ENCODE measurements at places on chromosomes 12 and 14.

DNA sequence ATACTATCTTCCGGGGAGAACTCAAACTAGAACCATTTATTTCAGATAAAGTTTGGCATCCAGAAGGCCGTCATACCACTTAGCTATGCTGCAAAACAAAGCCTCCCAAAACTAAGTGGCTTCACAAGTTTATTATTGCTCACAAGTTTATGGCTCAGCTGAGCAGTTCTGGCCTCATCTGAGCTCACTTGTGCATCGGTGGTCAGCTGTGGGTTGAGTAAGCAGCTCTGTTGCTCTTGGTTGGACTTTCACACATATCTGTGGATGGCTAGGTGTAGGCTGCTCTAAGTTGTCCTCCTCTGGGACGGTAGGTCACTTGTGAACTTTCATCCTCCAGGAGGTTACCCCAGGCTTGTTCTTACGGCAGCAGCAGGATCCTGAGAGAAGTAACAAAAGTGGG is 162.7 kb downstream of the BTG1 start:
- no peak for DNase-seq

DNA sequence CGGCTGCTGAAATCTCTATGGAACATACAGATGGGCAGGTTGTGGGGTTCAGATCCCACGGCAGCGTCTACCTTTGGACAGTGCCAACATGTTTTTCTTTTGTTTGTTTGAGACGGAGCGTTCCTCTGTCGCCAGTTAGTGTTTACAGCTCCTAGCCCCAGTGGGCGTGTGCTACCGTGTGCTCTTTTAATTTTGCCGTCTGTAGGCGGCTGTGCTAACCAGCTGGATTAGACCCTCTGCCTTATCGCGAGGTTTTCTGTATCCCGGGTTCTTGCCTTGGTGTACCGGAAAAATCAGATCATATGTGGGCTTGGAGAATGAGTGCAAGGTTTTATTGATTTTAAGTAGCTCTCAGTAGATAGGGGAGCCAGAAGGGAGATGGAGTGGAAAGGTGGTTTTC is 9.8 kb upstream of the GALNT6 start:
- no peak for DNase-seq

DNA sequence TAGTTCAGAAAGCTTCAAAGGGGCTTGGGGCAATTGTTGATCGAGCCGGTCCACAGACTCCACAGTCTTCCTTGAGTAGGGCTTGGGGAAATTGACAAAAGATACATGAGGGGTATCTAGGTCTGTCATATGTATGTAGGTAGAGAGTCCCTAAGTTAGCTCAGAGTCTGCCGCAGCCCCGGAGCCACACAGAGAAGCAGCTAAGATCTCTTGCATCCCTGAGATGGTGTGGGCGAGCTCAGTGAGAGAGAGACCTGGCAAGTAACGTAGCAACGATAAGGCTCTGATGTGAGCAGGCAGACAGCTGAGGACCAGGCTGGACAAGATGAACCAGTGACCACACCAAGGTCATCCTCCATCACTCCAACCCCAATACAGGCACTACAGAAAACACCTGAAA is 297.6 kb downstream of the TMEM132D start:
- no peak for DNase-seq

DNA sequence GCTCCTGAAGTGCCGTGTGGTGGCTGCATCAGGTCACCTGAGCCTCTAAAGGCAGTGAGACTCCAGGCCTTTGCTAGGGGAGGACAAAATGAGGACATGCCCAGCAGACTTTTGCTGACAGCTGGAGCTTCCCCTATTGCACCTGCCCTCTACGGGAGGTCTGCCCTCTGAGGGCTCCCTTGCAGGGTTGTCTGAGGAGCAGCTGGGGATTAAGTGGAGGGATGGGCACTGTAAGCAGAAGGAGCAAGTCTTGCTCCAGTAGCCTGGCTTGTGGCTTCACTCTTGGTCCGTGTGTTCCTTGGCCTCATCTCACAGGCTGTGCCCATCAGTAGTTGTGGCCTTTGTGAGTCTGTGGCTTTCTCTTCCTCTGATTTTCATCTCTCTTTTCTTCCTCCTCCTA is 66.9 kb upstream of the NRXN3 start:
- DNase-seq, result no peak

DNA sequence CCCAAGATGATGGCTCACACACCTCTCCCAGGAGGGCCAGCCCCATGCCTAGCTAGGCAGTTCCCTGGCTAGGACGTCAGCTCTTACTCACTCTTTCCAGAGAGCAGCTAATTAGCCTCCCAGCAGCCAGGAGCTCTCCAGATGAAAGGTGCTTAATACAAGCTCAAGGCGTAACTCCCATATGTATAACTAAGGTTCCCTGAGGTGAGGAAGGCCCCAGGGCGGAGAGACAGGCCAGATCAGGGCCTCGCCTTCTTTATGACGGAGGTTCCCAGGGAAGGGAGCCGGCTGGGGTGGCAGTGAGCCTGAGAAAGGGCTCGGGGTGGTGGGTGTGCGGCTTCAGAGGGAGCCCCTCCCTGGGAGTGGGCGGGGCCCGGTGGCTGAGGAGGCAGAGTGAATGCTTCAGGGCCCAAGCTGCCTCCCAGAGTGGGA is 26.4 kb upstream of the ZFP36L1 start:
- peak; percentile 57 for DNase-seq

- no peak for DNase-seq
Measured at GRCh38 chr12:108173160-108173559, 44.1 kb downstream of the WSCD2 start.

DNA sequence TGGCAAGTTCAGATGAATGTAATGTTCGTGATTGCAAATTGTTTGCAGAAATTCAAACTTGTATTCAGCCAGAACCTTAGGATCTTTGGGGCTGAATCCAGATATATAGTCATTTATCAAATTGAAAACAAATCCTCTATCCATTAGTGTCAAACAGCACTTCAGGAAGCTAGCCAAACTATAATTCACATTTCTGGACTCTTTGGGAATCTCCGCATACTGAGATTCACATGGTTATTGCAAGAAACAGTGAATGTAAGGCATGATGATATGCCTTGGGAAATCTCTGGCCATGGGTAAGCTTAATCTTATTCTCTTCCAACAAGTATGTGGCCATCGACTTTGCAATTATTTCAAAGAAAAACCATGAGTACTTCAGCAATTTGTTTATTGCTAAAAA is 98.5 kb downstream of the KLHL28 start:
- DNase-seq, result no peak

DNA sequence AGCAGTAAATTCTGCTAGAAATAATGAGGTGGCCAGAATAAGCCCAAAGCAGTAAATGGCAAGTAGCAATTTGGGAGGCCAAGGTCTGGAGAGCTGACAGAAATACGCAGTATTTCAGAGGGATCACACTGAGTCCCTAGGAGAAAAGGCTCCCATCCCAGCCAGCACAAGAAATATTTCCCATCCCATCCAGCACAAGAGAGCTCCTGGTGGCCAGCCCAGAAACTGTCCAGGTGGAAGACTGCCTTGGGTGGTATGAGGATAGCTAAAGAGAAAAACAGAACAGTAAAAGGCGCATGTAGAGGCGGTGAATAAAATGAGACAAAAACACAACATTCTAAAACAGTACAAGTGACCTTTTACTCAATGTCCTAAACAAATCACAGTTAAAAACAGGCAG is 120.7 kb downstream of the HECTD4 start:
- DNase-seq, result no peak

- no peak for DNase-seq
Measured at GRCh38 chr12:115132905-115133304, 448.9 kb upstream of the TBX3 start.

DNA sequence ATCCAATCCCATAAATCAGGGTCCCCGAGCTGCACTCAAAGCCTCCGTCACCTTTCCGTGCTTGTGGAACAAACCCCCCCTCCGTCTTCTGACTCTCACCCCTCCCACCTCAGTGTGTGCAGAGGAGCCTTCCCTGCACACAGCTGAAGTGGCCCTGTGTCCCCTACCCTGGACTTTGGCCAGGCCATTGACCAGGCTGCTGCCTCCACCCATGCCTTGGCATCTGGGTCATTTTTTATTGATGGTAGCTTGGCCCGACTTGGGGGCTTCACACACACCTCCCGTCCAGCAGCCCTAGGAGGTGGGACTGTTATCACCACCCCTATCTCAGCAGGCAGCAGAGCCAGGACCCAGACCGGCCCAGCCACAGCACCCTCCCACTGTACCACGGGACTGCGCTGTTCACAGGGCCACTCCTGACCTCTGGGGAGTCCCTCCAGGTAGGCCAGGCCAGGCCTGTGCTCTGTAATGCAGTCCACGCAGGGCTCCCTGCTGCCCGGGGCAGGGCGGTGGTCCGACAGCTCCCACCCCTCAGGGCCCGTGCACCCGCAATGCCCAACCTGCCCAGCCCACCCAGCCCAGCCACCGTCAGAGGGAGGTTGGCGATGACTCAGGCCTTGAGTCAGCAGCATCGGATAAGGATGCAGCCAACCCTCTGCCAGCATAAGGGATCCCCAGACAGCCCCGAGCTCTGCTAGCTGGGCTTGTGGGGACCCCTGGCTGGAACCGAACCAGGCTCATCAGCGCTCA is 9.2 kb upstream of the INF2 start:
- DNase-seq, result no peak

- no peak for DNase-seq
Measured at GRCh38 chr12:19205120-19205519, 75.6 kb downstream of the PLEKHA5 start.

- no peak for DNase-seq
Measured at GRCh38 chr12:124849382-124849781, 14.3 kb downstream of the SCARB1 start.

GRCh38 chr12:32885831-32886230 is 10.7 kb downstream of the PKP2 start:
- DNase-seq, result no peak

DNA sequence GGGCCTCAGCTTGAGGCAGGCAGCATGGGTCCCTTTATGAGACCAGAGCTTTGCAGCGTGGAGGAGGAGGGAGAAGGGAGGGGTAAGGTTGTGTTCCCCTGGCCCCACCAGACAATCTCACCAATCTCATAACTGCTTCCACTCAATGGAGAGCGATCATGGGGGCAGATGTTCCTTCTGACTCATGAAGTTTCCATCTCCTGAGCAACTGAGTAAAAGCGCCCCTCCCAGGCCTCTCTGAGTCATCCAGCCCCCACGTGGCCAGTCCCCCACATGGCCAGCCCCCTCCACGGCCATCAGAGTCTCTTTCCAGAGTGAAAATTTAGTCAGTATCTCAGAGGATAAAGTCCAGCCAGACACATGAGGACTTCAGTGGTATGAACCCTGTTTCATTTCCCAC is 39.2 kb upstream of the PLXNC1 start:
- no peak for DNase-seq

DNA sequence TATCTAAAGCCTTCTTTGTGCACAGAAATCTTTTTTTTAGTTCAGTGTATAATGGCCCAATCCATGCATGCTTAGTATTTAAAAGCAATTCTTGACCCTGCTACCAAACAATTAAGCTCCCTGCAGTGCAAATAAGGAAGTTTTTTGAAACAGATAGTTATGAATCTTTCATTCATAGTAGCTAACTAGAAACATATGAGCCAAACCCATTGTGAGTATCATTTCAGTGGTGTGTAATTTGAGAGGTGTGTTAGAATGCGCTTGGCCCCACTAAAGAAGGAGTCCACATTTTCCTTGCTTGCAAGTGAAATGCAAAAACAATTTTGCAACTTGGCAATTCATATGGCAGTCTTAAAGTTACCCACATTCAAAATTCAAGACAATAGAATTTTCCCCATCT is 14.4 kb downstream of the EPS8 start:
- no peak for DNase-seq

DNA sequence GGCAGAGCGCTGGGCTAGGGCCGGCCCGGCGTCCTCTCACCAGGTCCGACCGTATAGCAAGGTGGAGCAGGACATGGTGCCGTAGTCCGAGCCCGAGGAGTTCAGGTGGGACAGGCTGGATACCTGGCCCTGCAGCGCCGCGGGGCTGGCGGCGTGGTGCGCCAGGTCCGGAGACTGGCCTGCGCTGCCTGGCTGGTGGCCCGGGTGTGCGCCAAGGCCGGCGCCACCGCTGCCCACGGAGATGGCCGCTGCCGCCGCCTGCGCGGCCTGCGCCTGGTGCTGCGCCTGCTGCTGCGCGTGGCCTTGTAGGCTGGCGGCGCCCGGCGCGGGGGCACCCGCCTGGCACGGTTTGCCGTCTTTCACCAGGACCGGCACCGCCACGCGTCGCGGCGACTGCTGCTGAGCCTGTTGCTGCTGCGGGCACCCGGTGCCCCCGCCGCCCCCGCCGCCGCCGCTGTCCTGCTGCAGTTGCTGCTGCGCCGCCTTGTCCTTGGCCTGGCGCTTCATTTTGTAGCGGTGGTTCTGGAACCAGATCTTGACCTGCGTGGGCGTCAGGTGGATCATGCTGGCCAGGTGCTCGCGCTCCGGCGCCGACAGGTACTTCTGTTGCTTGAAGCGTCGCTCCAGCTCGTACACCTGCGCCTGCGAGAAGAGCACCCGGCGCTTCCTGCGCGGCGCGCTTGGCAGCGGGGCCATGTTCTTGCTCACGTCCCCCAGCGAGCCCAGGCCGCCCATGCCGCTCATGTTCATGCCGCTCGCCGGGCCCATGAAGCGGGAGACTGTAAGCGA is 2.6 kb downstream of the NKX2-1 start:
- DNase-seq, result no peak

- DNase-seq, result no peak
Measured at GRCh38 chr12:1882405-1882804, 36.0 kb downstream of the CACNA2D4 start.

DNA sequence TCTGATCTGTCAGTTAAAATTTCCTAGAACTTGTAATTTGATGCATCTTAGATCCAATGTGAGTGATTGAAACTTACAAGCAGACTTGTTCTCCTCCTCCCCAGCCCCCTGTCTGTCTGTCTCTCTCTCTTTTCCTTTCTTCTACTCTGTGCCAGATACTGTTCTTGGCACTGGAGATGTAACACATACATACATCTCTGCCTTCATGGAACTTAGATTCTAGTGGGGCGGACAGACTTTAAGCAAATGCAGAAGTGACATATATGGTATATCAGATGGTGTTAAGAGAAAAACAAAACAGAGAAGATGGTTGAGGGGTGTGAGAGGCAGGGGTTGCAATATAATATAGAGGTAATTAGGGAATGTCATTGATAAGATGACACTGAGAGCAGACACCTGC is 6.6 kb downstream of the CHST11 start:
- no peak for DNase-seq

DNA sequence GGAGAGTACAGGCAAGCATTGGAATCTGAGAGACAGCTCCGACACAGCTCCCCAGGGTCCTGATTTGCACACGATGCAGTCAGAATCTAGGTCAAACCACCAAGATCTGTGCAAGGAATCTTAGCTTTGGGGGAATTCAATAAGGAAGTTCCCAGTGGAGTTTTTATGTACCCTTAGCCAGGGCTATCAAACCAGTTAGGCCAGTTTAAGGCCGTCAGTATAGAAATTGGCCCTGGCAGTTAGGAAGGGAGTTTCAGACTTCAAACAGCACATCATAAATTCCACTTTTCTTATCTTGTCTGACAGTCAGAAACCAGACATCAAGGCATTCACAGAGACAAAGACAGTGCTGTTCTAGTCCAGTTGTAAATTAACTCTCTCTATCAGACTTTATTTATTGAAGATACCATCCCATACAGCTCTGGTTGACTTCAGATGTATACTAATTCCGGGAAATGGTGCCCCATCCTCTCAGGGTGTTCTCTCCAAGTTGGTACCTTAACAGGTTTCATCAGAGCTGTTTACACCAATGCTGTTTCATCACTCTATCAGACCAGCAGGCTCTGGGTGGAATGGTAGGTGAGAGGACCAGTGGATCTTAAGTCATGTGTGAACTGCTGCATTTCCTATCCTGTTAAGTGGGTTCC is 157.5 kb upstream of the ATF7IP start:
- DNase-seq, result no peak

- no peak for DNase-seq
Measured at GRCh38 chr12:40681148-40681547, 11.1 kb upstream of the CNTN1 start.

Data from CD4-positive, alpha-beta T cell treated with Interleukin-17A for 4 hours (primary cell).